GM03348 (cell line): ENCODE measurements at places on chromosomes 16 and 17.

- no peak for DNase-seq
Measured at GRCh38 chr16:10130538-10130937, 51.7 kb downstream of the GRIN2A start.

DNA sequence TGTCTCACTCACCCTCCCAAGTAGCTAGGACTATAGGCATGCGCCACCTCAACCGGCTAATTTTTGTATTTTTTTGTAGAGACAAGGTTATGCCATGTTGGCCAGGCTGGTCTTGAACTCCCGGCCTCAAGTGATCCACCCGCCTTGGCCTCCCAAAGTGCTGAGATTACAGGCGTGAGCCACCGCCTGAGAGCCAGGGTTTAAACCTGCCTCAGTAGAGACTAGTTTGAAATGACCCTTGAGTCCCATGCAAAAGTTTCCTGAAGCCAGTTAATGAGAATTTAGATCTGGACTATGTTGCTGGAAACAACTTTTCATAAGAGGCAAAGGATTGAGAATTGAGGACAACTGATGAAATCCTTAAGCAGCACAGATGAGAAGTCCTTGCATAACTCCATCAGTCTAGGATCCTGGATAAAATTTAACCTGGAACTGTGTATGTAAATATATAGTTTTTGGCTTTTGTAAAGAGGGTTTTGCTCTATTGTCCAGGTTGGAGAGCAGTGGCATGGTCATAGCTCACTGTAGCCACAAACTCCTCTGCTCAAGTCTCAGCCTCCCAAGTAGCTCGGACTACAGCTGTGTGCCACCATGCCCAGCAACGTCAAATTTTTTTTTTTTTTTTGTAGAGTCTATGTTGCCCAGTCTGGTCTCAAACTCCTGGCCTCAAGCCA, 43.2 kb downstream of the CYB5B start:
- no peak for DNase-seq

DNA sequence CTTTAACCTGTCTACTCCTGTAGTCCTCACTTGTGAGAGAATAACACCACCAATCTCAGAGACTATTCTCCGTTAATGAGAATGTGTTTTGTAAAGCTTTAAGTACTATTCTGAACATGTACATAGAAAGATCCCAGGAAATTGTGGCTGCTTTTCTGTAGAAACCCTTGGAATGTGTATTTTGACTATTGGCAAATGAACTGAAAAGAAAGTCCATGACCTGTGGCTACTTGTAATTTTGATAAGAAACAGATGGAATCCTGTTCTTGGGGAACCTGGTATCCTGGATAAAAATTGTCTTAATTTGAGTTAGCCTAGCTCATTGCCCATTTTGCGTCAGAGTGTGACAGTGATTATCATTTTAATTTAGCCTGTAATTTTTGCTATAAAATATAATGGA, 9.1 kb downstream of the CTCF start:
- DNase-seq = no peak

- DNase-seq = no peak
Measured at GRCh38 chr17:4880857-4881256, 18.5 kb upstream of the C17orf107 start.

- no peak for DNase-seq
Measured at GRCh38 chr17:32156656-32157055, 14.4 kb downstream of the RHOT1 start.

DNA sequence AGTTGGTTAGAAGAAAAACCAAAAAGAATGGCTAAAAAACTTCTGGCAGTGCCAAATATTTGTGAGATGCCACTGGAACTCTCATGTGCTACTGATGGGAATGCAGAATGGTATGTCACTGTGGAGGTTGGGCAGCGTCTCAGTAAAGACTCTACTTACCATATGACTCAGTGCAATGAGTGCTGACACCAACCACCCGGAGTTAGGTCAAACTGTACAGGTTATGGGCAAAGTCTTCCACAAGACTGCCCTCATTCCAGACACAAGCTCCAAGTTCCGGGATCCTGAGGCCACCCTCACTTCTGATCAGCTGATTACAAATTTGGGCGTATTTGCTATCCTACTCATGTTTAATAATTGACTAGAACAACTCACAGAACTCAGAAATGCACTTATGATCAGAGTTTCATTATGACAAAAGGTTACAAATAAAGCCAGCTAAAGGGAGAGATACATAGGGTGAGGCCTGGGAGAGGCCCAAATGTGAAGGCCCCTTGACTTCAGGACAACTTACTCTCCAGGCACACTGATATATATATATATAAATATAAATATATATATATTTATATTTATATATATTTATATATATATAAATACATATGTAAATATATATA, 114.9 kb downstream of the TRIM37 start:
- peak; percentile 47 for DNase-seq

DNA sequence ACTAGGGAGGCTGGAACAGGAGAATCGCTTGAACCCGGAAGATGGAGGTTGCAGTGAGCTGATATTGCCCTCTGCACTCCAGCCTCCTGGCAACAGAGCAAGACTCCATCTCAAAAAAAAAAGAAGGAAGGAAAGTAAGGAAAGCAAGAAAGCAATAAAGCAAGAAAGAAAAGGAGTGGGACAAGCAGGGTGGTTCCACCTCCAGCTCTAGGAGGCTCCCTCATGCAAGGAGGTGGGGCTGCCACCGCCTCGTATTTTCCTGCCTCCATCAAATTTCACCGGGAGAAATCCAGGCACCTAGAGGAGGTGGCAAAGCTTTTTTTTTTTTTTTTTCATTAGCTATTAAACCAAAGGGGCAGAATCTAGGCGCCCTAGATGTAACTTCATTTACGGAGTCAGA, 1.0 kb downstream of the CYB561 start:
- no peak for DNase-seq

DNA sequence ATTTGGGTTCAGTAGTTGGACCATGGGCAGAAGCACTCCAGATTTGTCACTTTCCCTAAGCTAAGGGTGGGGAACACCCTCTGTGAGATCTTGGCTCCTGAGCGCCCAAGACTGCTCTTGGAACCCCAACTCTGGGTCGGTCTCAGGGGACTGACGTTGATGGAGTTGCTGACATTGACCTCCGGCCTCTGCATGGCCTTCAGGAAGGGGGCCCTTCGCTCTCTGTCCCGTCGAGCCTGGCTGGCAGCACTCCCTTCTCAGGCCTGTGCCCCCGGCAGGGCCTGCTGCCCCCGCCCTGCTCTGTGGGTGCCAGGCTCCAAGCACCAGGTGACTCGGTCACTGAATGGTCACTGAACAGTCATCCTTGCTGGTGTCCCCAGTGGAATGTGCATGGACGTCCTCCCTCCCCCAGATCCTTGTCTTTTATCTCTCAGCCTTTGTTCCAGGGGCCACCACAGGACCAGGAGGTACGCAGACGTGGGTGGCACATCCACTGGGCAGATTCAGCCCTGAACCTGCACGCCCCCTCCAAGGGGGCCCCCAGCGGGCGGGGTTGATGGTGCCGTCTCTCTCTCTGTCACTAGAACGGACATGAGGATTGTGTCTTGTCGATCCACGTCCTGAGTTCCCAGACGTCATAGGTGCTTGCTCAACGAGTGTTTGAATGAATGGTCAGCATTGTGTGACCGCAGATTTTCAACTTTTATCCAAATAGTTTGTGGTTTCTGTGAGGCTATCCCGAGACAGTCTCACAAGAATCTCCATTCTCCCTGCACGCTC, 314.5 kb downstream of the SEC14L1 start:
- DNase-seq = no peak

GRCh38 chr16:12917653-12918052, 16.3 kb downstream of the SHISA9 start:
- DNase-seq = peak; percentile 47
